ENCODE measurements at places on chromosomes 12 and 14. TPM values are rescaled to one million over a fixed set of nuclear protein-coding genes. Genes with fewer than 3 reads are reported as not detected.
A peak's percentile ranks its signal among the peaks of the same experiment; 100 is the strongest.

ST8SIA1 gene
- total RNA-seq, result 0.13 TPM

GRCh38 chr14:56002876-56003625 lies 115.2 kb upstream of the PELI2 start:
- no peak for DNase-seq

GRCh38 chr12:27096420-27096819 lies 14.0 kb upstream of the C12orf71 start:
- no peak for DNase-seq

GRCh38 chr14:103141117-103141796 lies 18.0 kb downstream of the TNFAIP2 start:
- peak; percentile 54 for DNase-seq

DEPDC4 gene
- 2.6 TPM for total RNA-seq

DNA sequence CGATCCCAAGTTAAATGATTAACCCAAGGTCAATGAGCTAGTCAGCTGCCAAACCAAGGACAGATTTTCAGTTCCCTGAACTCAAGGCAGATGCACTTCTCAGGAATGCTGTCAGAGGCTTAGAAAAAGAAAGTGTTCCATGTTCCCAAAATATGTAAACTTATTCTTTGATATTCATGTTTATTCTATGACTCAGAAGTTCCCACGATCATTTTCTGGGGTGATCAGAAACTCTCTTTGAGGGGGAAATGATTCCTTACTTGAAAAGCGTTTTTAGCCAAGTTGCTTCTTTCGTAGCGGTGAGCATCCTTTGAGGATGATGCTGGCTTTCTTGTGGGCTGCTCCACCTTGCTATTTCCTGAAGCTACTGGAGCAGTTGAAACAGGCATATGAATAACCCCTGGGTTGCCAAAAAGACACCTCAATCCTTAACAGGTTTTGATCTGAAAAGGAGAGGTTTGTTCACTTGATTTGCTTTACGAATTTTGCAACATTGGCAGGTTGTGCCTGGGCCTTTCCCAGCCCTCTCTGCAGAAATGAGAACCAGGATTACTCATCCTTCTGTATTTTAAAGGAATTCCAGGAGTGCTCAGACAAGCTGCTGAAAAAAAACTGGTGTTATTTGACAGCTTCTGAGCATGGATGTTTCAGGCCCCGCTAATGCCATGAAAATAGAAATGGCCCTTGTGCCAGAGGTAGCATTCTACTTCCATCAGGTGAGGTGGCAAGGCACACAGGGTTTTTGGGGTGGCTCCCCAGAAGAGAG lies 121.4 kb upstream of the HIF1A start:
- DNase-seq, result no peak

DNA sequence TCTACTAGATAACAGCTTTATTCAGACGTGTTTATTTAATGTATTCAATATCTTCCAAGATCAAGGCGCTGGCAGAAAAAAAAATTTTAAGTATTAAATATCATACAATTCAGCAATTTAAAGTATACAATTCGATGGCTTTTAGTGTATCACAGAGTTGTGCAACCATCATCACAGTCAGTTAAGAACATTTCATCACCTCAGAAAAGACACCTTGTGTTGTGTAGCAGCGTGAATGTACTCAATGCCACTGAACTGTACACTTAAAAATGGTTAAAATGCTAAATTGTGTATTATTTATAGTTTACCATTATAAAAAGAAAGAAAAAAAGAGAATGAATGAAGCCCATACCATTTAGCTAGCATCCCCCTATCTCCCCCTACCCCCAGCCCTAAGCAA lies 96.4 kb downstream of the RIN3 start:
- no peak for DNase-seq

DNA sequence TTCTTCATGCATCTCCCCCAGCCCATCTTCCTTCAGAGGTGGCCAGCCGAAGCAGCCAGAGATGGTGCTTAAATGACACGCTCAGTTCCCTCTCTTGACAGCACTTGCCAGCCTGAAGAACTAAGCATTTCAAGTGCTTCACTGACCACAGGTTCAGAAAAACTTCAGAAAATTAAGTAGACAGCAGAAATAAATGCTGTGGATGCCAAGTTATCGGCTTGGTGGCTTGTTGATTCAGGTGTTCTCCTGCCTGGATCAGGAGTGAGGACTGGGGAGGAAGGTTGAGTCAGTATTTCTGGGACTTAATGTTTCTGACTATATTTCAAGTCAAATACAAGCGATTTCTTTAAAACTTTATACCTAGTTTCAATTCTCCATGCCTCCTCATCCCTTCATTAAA lies 58.2 kb downstream of the CRACR2A start:
- DNase-seq, result no peak

GRCh38 chr14:45990252-45990651 lies 661.3 kb downstream of the RPL10L start:
- DNase-seq, result no peak

- DNase-seq, result no peak
Observed at GRCh38 chr12:79140711-79141110, 276.1 kb downstream of the SYT1 start.

KRT79 gene
- not detected for total RNA-seq

GRCh38 chr12:42568952-42569915 lies 20.3 kb downstream of the PRICKLE1 start:
- peak; percentile 25 for DNase-seq

DNA sequence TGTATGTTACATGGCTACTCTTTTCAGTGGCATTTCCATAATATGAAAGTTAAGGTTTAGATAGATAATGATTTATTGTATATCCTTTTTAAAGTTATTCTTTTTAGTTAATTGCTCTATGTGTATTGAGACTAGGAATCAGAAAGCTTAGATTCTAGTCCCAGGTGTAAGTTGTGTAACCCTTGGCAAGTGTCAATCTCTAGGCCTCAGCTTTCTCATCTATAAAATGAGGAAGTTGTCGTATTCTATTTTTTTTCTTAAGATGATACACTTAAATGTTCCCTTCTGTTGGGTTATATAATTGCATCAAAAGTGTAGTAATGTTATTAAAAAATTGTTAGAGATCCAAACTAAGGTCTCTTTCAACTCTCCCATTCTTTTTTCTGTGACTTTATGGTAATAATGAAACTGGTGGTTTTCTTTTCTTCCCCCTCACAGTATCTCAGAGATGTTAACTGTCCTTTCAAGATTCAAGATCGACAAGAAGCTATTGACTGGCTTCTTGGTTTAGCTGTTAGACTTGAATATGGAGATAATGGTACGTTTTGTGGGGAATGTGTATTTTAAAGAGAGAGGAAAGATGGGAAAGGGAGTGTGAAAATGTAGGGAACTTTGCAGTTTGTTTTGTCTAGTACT lies 4.1 kb downstream of the RTRAF start:
- no peak for DNase-seq

PLBD1 gene
- 37.8 TPM for total RNA-seq

CLEC9A gene
- not detected for total RNA-seq

CD27 gene
- 0.23 TPM for total RNA-seq

OR4K14 gene
- not detected for total RNA-seq

GRCh38 chr12:107251288-107251687 lies 157.9 kb upstream of the CRY1 start:
- DNase-seq, result no peak

DNA sequence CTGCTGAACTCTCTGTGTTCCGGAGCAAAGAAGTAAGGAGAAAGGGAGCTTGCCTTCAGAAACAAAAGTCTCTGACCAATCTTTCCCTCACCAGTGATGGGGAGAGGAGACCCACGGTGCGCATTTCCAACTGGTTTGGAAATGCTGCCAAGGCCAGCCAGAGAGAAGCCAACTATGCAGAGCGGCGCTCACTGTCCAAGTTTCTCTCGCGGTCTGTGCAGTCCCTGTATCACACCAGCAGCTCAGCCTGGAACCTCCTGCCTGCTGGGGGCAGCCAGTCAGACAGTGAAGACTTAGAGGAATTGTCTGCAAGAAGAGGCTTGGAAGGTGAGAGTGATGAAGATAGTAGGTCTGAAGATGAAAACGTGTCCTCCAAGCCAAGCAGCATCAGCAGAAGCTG lies 206.2 kb downstream of the NAV3 start:
- no peak for DNase-seq

- DNase-seq, result no peak
Observed at GRCh38 chr12:87518481-87518880, 510.7 kb downstream of the C12orf50 start.

TAS2R42 gene
- total RNA-seq, result not detected

DNA sequence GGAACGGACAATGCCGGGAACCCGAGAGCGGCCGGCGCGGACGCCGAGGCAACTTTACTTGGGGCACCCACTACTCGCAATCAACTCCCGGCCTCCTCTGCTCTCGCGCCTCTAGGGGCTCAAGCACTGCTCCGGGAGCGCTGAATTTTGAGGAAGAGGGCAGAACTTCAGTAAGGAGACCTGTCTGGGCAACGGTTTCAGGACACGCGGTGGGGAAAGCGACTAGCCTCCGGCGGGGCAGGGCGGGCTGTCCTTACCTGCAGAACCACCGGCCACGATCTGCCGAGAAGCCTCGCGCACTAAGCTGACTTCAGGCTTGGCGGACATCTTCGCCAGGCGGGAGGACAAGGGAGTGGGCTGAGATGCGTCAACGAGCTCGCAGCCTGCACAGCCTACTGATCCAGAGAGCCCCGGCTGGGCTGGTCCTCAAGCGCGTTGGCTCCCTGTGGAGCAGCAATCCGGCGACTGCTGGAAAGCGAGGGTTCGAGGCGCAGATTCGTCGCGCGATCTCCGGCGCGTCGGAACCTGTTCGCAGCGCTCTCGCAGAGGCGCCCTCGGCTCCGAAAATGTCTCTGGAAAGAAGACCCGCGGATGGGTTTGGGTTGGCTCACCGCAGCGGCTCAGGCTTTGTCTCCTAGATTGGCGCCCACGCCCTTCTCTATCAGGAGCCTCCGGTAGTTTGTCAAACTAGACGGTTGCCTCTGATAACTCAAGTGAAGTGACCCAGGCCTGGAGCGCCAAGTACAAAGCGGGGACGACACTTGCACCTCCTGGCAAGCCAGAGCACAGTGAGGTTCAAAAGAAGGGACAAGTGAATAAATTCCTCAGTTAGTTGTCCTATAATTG lies at the start of gene SLC25A21:
Gene SLC25A21, minus strand, starts transcription at position 583 of the 846 bp plus-strand sequence.
- DNase-seq, result peak; percentile 62

CLEC12A gene
- total RNA-seq, result not detected

DNA sequence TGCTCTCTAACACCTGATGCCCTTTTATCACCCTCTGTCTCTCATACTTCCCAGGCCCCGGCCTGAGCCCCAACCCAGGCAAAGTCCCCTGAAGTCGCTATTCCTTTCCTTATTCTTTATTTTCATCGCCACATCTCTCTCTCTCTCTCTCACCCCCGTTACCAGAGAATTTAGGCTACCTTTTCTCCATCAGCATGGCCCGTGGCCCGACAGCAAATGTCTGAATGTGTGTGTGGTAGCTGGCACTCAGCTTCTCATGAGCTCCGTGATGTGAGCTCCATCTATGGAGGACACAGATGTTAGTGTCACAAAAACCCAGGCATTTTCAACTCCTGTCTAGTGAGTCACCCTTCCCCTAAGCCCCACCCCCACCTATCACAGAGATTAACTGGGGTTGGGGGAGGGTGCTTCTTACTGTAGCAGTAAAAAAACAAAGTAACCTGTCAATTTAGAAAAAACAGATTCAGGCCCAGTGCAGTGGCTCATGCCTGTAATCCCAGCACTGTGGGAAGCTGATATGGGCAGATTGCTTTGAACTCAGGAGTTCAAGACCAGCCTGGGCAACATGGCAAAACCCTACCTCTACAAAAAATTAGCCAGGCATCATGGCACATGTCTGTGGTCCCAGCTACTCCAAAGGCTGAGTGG lies 53.8 kb downstream of the VCPKMT start:
- DNase-seq, result no peak

GALNT4 gene
- total RNA-seq, result 5.1 TPM

DNA sequence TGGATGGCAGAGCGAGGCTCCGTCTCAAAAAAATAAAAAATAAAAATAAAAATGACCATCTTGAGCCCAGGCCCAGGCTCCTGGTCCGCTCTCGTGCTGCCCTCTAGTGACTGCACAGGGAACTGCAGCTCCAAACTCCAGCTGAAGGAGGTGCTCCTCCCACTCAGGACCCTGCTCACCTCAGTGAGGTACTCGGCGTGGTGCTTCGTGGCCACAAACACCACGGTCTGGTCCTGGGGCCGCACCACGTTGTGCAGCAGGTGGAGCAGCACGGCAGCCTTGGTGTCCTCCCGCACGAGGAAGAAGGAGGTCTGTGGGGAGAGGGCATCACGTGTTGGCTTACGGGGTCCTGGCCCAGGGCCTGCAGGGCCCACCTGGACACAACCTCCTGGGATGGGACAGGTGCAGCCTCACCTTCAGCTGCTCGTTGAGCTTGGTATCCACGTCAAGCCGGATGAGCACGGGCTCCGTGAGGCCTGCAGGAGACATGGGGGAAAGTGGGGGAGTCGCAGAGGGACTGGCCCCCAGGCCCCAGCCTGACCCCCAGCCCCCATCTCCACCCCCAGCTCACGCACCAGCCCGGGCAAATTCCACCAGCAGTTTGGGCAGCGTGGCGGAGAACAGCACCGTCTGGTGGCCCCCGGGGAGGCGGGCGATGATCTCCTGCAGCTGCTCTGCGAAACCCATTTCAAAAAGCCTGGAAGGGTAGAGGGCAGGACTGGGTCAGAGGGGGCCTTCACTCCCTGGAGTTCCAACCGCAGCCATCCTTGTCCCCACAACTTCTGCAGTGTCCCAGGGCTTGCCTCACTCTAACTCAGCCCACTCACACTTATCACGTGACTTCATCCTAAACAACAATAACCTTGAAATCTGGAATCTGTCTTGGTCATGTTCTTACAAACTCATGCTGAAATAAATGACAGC lies 10.6 kb downstream of the DDX54 start:
- DNase-seq, result no peak

DNA sequence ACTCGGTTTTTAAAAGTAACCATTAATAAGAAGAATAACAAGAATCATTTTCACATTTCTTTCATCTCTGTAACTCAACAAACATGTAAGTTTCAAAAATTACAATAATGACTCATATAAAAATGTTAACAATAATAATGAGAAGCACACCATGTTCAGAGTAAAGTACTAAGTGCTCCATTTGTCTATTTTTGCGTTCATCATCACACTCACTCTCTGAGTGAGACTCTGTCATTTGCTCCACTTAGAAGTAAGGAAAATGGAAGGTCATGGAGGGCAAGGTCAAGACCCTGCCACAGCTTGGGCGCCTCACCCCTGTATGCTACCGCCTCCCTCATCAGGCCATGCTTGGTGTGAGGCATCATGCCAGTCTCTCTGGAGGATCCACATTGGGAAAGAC lies 129.9 kb downstream of the TMEM30B start:
- no peak for DNase-seq

- DNase-seq, result no peak
Observed at GRCh38 chr12:120485961-120486881, 9.7 kb upstream of the DYNLL1 start.

VWF gene
- total RNA-seq, result 0.31 TPM

GPR84 gene
- total RNA-seq, result not detected

GRCh38 chr12:82682851-82683261 lies 3.9 kb upstream of the TMTC2 start:
- DNase-seq, result no peak

PPM1H gene
- total RNA-seq, result 22.9 TPM

DNA sequence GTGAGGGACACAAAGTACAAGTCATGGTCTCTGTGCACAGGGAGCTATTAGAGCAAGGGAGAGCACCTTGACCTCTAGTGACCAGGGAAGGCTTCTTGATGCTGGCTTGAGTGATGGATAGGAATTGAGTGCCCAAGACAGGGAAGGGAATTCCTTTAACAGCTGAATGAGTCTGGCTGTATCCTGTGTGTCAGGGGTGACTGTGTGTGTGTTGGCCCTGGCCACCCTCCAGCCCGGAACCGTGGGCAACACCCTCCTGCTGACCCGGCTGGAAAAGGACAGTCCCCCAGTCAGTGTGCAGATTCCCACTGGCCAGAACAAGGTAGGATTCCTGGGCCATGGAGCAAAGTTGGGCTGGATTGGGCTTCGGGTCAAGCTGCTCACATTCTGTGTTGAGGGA lies 5.5 kb upstream of the PFDN5 start:
- DNase-seq, result no peak

- no peak for DNase-seq
Observed at GRCh38 chr14:24426912-24427536, 2.4 kb downstream of the CBLN3 start.
